ENCODE measurements at places on chromosomes 7 and 10. TPM values are rescaled to one million over a fixed set of nuclear protein-coding genes. Genes with fewer than 3 reads are reported as not detected.

GRCh38 chr7:107446531-107446930 lies 23.3 kb upstream of the GPR22 start:
- H3K27me3 ChIP-seq: no peaks in the 10 kb centered on the region
- no peak overlapping the region for H3K4me3 ChIP-seq
- H3K4me1 ChIP-seq: peaks cover 10% of the 10 kb centered on the region

DNA sequence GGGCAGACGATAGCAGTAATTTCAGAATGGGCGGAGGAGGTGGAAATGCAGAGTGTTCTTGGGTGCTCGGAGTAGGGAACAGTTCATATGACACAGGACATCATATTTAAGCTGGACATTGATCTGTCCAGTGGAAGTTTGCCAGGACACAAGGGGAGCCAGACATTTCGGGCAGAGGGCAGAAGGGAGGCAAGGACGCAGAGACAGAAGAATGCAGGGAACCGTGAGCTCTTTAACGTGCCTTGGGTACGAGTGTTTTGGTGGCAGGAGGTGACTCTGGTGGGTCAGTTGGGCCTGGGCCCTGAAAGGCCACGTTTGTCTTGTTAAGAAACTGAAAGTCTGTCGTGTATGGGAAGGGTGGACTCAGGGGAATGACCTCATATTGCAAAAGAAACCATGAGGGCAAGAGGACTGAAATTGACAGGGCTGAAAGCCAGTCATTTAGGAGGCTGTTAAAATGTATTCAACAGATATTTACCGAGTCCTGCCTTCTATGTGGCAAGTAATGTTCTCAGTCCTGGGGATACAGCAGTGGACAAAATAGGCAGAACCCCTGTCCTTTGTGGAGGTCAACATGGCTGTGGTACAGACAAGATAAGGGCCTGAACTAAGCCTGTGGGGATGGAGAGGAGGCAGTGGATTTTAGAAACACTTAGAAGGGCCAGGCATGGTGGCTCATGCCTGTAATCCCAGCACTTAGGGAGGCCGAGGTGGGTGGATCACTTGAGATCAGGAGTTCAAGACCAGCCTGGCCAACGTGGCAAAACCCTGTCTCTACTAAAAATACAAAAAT lies 2.2 kb downstream of the OPTN start:
- no peak for DNase-seq
- H3K4me3 ChIP-seq: no peak overlapping the region
- no peak overlapping the region for H3K27ac ChIP-seq
- H3K27me3 ChIP-seq: no peaks in the 10 kb centered on the region
- H3K4me1 ChIP-seq: peaks cover 18% of the 10 kb centered on the region

DNA sequence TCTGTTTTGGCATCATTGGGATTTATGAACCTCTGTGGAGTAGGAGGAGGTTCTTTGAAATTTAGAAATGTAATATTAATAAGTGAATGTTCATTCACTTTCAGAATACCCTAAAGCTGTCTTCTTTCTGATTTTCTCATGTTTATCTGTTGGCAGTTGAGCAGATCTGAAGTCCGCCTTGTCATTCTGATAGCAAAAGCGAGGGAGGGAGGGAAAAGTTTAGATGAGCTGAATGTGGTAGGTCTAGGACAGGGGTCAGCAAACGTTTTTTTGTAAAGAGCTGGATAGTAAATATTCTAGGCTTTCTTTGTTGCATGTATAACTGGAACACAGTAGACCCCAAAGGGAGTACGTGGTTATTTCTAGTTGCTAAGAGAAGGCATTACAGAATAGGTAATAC lies 94.4 kb upstream of the GATA3 start:
- no peaks in the 10 kb centered on the region for H3K27me3 ChIP-seq
- H3K4me3 ChIP-seq: no peak overlapping the region
- peaks cover 24% of the 10 kb centered on the region for H3K36me3 ChIP-seq
- no peak overlapping the region for H3K27ac ChIP-seq
- peaks cover 11% of the 10 kb centered on the region for H3K4me1 ChIP-seq

DNA sequence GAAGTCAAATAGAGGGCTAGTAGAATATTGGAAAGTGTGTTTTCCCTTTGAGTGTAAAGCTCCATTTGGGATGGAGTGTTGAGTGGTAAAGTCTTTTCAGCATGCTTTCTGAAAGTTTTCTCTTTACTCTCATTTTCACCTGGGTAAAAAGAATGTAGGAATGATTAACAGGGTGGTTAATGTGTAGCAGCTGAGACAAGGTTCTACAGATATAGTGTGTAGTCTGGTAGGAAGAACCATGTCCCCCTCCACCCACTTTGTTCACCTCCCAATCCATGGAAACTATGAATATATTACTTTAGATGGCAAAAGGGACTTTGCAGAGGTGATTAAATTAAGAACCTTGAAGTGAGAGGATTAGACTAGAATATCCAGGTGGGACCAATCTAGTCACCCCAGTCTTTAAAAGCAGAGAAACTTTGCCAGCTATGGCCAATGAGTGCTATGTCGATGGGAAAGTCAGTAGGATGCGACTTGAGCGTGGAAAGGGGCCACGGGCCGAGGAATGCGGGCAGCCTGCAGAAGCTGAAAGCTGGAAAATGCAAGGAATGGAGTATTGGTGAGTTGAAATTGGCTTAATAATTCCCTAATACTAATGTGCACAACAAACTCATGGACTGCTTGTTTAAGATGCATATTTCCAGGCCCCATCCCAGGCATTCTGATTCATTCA lies 166.3 kb upstream of the AHR start:
- H3K36me3 ChIP-seq: no peaks in the 10 kb centered on the region
- H3K27me3 ChIP-seq: no peaks in the 10 kb centered on the region
- DNase-seq: no peak
- peaks cover 6% of the 10 kb centered on the region for H3K4me1 ChIP-seq
- H3K27ac ChIP-seq: no peak overlapping the region
- H3K4me3 ChIP-seq: no peak overlapping the region

GRCh38 chr7:67392596-67393438 lies 396.2 kb downstream of the TYW1 start:
- no peak overlapping the region for H3K27ac ChIP-seq
- H3K4me3 ChIP-seq: no peak overlapping the region
- peaks cover 2% of the 10 kb centered on the region for H3K27me3 ChIP-seq
- no peaks in the 10 kb centered on the region for H3K36me3 ChIP-seq
- no peak for DNase-seq

DNA sequence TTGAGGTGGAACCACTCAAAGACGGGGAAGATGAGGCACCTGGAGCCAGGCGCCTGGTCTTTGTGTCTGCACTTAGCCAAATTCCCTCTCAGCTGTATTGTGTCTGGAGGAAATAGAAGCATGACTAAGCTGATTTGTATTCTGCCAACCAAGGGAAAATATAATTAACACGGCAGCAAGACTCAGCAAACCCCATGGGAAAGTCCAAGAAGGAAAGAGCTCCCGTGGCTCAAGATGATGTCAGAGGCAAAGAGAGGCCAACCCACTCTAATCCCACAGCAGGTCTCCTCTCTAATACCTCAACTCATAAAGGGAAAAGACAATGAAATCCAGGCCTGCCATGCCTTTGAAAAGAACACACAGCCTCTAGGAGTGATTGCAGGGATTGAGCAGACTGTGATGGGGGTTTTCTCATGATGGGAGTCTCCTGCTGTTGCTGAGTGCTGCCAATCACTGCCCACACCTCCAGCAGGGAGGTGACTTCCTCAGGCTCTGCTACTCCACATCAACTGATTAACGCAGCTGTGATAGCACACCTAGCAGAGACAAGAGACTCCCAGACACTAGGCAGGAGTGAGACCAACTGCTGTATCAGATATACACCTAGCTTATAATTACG lies 255.5 kb upstream of the C7orf33 start:
- peaks cover 13% of the 10 kb centered on the region for H3K27me3 ChIP-seq
- H3K4me1 ChIP-seq: peaks cover 17% of the 10 kb centered on the region
- H3K27ac ChIP-seq: no peak overlapping the region
- no peak for DNase-seq

DNA sequence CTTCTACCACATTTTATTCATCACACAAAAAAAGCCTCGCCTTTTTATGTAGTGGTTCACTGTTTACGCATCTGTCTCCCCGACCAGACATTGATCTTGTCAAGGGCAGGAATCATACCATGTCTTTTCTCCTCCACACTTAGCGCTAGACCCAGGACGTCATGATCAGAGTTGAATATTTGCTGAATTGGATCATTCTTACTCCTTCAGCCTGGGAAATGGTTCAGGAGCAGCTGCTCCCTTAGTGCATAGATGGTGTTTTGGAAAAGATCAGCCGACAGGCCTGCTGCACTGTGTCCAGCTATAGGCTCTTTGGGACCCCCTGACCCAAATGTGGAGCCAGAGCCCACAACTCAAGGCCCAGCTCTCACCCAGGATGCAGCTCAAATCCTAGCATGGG lies 249.1 kb upstream of the TMEM72 start:
- DNase-seq: no peak
- H3K27ac ChIP-seq: no peak overlapping the region

DNA sequence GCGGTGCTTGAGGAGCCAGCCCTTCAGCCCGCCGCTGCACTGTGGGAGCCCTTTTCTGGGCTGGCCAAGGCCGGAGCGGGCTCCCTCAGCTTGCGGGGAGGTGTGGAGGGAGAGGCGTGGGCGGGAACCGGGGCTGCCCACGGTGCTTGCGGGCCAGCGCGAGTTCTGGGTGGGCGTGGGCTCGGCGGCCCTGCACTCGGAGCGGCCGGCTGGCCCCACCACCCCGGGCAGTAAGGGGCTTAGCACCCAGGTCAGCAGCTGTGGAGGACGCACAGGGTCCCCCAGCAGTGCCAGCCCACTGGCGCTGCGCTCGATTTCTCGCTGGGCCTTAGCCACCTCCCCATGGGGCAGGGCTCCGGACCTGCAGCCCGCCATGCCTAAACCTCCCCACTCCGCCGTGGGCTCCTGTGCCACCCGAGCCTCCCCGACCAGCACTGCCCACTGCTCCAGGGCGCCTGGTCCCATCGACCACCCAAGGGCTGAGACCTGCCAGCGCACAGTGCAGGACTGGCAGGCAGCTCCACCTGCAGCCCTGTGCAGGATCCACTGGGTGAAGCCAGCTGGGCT lies 9.5 kb upstream of the GSTO1 start:
- H3K27me3 ChIP-seq: peaks cover 22% of the 10 kb centered on the region
- no peak for DNase-seq
- no peak overlapping the region for H3K27ac ChIP-seq
- H3K4me1 ChIP-seq: no peaks in the 10 kb centered on the region

DNA sequence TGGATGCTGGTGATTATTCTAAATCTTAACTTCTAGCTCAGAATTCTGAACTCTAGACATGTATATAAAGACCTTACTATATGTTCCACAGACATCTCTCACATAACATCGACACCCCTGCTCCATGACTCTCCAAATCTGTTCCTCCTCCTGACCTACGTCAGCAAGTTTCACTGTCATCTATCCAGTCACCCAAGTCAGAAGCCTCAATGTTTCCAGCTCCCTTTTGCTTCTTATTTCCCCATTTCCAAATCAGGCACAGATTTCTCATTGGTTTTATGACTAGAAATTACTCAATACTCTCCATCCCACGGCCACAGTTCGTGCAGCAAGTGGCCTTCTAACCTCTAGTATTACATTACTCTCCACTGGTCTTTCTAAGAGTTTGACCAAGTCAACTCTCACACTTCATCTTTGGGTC lies 28.5 kb downstream of the EPC1 start:
- peak overlapping the region; percentile 50 for H3K4me3 ChIP-seq
- DNase-seq: no peak
- no peaks in the 10 kb centered on the region for H3K27me3 ChIP-seq
- peaks cover 28% of the 10 kb centered on the region for H3K36me3 ChIP-seq
- H3K27ac ChIP-seq: peak overlapping the region; percentile 76

GRCh38 chr7:100892364-100893317 lies 3.0 kb downstream of the ACHE start:
- DNase-seq: no peak
- peaks cover 10% of the 10 kb centered on the region for H3K36me3 ChIP-seq
- H3K27me3 ChIP-seq: peaks cover 32% of the 10 kb centered on the region
- peak overlapping the region; percentile 52 for H3K4me3 ChIP-seq
- no peak overlapping the region for H3K27ac ChIP-seq

GRCh38 chr7:80236681-80237080 lies 102.0 kb downstream of the GNAI1 start:
- H3K4me1 ChIP-seq: no peaks in the 10 kb centered on the region
- H3K36me3 ChIP-seq: no peaks in the 10 kb centered on the region
- DNase-seq: no peak
- no peaks in the 10 kb centered on the region for H3K27me3 ChIP-seq
- no peak overlapping the region for H3K4me3 ChIP-seq

- H3K27me3 ChIP-seq: no peaks in the 10 kb centered on the region
- H3K4me3 ChIP-seq: no peak overlapping the region
- H3K36me3 ChIP-seq: no peaks in the 10 kb centered on the region
- H3K4me1 ChIP-seq: no peaks in the 10 kb centered on the region
- no peak for DNase-seq
Measured at GRCh38 chr7:44724276-44724675, 24.4 kb upstream of the ZMIZ2 start.

DNA sequence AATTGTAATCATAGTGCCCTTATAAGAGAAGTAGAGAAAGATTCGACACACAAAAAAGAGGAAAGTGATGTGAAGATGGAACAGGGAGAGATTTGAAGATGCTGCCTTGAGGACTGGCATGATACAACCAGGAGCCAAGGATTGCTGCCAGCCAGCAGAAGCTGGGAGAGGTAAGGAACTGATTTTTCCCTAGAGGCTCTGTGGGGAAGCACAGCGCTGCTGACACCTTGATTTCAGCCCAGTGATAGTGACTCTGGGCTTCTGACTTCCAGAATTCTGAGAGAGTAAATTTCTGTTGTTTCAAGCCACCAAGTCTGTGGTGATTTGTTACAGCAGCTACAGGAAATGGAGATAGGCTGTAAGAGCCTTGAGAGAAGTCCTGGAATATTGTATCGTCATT lies 98.2 kb downstream of the RAB11FIP2 start:
- no peak for DNase-seq
- no peaks in the 10 kb centered on the region for H3K36me3 ChIP-seq
- no peaks in the 10 kb centered on the region for H3K27me3 ChIP-seq
- no peaks in the 10 kb centered on the region for H3K4me1 ChIP-seq

- peaks cover 69% of the 10 kb centered on the region for H3K4me1 ChIP-seq
- H3K27me3 ChIP-seq: no peaks in the 10 kb centered on the region
- H3K4me3 ChIP-seq: no peak overlapping the region
- no peak for DNase-seq
Measured at GRCh38 chr10:80503584-80504157, 34.0 kb upstream of the SH2D4B start.

DNA sequence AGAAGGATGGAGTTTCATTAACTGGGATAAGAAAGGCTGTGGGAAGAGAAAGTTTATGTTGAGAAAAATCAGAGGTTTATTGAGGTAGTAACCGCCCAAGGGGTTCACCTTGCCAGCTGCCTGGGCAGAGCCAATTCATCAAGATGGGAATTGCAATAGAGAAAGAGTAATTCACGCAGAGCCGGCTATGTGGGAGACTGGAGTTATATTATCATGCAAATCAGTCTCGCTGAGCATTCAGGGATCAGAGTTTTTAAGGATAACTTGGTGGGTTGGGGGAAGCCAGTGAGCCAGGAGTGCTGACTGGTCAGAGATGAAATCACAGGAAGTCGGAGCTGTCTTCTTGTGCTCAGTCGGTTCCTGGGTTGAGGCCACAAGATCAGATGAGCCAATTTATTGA lies 70.6 kb downstream of the MALRD1 start:
- no peak overlapping the region for H3K4me3 ChIP-seq
- no peak for DNase-seq
- H3K27me3 ChIP-seq: no peaks in the 10 kb centered on the region
- no peak overlapping the region for H3K27ac ChIP-seq
- no peaks in the 10 kb centered on the region for H3K36me3 ChIP-seq

GRCh38 chr10:63703740-63704345 lies 182.6 kb downstream of the REEP3 start:
- no peak overlapping the region for H3K4me3 ChIP-seq
- DNase-seq: no peak
- H3K27me3 ChIP-seq: no peaks in the 10 kb centered on the region
- peaks cover 49% of the 10 kb centered on the region for H3K4me1 ChIP-seq
- H3K36me3 ChIP-seq: no peaks in the 10 kb centered on the region

Gene AIFM2
- 10.8 TPM for total RNA-seq

Gene NPC1L1
- not detected for total RNA-seq

Gene PFKFB3
- 96.7 TPM for total RNA-seq

Gene SEPHS1
- 38.0 TPM for total RNA-seq

Gene RNF32
- 2.9 TPM for total RNA-seq

Gene CHST12
- 10.3 TPM for total RNA-seq

Gene CYP3A7
- not detected for total RNA-seq

Data from activated B cell treated with CpG ODN at 0.5 μM for 24 hours (primary cell).